ENCODE measurements at places on chromosomes 7 and 10.

DNA sequence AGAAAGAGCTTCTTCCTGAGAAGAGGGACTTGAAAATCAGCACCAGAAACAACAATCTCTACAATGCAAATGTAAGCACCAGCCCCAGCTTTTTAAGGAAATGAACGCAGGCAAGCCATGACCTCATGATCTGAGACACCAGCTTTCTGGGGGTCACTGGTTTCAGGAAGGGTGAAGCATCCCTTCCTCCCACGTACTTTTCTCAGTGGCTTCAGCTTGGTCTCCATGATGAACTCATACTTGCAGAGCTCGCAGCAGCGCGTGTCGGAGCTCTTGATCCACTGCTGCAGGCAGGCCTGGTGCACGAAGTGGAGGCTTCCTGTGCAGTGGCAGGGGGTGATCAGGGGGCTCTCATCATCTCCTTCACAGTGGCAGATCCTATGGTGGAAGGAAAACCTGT is 87.0 kb downstream of the ALOX5 start:
- peak; percentile 84 for DNase-seq

- DNase-seq = peak; percentile 5
Measured at GRCh38 chr10:88544140-88544870, 38.8 kb downstream of the RNLS start.

DNA sequence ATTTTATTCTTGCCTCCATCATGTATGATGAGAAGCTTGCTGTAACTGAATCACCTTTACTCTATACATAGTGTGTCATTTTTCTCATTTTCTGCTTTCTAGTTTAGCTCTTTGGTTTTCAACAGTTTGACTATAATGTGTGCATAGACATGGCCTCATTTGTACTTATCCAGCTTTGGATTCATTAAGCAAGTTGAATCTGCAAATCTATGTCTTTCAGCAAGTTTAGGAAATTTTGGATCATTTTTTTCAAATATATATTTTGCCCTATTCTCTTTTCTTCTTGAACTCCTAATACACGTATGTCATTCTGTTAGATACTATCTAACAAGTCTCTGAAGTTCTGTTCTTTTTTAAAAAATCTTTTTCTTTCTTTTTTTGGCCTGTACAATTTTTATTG is 57.8 kb downstream of the PRLHR start:
- DNase-seq = no peak

DNA sequence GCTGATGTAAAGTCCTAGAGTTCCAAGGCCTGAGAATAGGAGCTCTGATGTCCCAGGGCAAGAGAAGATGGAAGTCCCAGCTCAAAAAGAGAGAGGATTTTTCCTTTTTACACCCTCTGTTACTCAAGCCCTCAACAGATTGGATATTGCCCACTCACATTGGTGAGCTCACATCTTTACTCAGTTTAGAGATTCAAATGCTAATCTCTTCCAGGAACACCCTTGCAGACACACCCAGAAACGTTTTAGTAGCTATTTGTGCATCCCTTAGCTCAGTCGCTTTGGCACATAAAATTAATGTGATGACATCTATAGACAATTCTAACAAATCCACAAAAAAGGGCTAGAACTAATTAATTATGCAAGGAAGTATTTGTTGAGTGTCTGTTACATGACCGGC is 27.1 kb downstream of the ARMC3 start:
- no peak for DNase-seq

GRCh38 chr10:92690211-92690914 is 608 bp downstream of the HHEX start:
- DNase-seq = peak; percentile 45

- DNase-seq = no peak
Measured at GRCh38 chr7:41436139-41436538, 266.8 kb downstream of the INHBA start.

GRCh38 chr10:98915911-98916310 is 319.7 kb downstream of the HPSE2 start:
- no peak for DNase-seq

- no peak for DNase-seq
Measured at GRCh38 chr10:36779238-36779846, 346.1 kb upstream of the ANKRD30A start.

DNA sequence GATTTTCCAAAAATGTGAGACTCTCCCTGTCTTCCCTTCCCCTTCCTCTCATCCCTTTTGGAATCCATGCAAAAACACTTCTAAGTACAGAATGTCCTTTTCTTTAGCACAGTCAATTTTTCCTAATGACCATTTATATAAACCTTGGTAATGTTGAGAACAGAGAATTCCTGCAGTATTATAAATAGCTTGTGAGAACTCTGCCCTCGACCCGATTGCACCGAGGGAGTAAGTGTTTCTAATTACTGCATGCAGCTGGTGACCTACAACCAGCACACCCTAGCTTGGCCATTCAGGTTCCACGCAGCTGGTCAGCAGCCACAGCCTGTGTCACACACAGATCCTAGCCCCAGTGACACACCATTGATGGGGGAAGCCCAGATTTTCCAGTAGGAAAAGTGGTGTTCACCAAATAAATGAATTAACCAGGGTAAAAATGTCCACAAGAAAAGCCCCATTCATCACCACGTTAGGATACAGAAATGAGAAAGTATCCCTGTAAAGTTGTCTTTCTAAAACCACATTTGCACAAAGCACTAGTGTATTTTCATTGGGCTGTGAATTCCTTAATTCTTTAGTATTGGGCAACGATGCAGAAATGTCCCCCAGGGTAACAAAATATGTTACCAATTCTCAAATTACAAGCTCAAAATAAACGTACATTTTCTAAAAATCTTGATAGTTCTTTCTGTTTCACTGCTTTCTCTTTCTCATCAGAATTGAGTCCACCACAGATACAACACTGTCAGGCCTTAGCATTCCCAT is 499.0 kb upstream of the KLF6 start:
- DNase-seq = no peak

- no peak for DNase-seq
Measured at GRCh38 chr10:11329062-11329673, 282.3 kb downstream of the USP6NL start.

- DNase-seq = no peak
Measured at GRCh38 chr7:76338298-76339084, 20.3 kb downstream of the YWHAG start.

GRCh38 chr10:44051091-44051490 is 333.8 kb downstream of the CXCL12 start:
- no peak for DNase-seq

DNA sequence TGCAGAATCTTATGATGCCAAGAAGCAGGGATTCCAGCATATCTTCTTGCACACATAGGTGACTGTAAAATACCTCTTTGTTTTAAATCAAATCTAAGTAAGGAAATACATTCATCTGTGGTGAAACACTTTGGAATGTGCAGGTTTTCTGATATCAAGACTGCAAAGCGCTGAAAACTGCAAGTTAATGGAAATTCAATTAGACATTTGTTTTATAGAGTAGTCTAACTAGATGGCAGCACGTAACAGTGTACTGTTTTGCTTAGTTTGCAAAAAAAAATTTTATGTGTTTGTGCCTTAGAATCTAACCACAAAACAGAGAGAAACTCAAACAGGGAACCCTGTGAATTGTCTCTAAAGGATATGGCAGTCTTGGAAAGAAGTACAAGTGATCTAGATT is 259.2 kb downstream of the HDAC9 start:
- no peak for DNase-seq

Data from GM10248 (cell line).